ENCODE measurements at places on chromosomes 12 and 14. TPM values are rescaled to one million over a fixed set of nuclear protein-coding genes. Genes with fewer than 3 reads are reported as not detected.

GRCh38 chr12:131860472-131861260 is 32.5 kb downstream of the MMP17 start:
- peak; percentile 80 for DNase-seq

DNA sequence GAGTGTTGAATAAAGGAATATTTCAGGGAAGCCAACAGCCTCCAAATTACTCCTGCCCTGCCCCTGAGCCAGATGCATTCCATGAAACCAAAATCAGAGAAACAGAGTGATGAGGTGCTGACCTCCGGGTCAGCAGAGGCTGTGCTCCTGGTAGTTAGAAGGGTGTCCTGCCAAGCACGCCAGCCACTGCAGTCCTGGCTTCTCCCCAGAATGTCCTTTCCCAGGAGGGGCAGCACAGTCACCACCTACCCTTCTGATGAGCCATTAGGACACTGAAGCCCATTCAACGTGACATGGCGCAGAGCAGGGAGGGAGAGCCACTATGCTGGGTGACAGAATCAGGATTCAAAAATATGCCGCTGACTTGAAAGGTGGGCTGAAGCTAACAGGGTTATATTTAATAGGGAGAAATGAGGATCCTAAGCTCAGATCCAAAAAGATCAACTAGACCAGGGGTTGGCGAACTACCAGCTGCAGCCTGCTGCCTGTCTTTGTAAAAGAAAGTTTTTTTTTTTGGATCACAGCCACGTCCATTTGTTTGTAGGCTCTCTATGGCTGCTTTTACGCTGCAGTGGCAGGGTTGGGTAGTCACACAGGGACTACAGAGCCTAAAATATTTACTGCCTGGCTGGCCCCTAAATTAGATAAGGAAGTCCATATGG is 34.5 kb upstream of the PLEK2 start:
- peak; percentile 41 for DNase-seq

- no peak for DNase-seq
These were observed 2.9 kb downstream of the CLMN start for GRCh38 chr14:95316821-95317220.

DNA sequence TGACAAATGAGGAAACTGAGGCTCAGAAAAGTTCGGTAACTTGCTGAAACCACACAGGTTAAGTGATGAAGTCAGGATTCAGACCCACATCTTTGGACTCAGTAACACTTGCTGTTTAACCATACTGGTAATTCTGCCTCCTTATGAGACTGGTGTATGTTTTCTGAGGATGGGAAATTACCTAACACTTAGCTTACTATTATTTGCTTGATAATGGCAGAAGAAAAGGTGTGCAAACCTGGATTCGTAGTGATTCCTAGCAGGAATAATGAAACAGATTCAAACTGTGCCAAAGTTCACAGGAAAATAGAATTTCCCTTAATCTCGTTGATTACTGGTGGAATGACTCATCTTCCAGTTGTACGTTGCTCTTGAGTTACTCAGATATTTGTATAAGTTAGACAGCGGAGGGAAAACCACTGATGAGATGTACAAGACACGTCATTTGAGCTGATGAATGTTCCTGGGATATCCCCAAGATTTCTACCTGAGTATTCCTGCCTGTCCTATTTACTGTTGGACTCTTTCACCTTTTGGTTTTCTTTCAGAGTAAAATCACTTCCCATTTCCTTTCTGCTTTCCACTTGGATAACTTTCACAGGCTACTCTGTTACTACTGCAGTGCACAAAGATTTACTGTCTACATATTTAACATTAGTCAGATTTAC is 37.5 kb downstream of the PRORP start:
- DNase-seq = peak; percentile 87

- DNase-seq = peak; percentile 39
These were observed 1.2 kb upstream of the TRIM9 start for GRCh38 chr14:51095854-51096823.

GRCh38 chr12:82818271-82819035 is 131.7 kb downstream of the TMTC2 start:
- peak; percentile 31 for DNase-seq

DNA sequence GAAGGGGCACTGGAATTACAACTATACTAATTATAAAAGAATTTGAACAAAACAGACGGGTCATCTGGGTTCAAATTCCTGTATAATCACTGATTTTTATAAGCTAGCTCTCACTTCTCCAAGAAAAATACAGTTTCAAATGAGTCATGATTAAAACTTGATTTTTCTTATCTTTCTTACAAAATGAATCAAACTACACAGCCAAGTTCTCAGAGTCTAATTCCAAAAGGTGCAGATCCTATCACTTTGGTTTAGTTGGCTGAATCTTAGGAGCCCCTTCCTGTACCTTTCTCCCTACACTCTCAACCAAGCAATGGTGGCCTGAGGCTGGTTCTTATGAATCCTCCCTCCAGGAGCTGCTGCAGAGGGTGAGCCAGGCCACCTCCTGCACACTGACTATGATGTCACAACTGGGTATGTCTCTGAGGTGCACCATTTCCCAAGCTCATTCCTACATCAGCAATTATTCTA is 43.8 kb upstream of the BMP4 start:
- DNase-seq = peak; percentile 74

- peak; percentile 33 for DNase-seq
These were observed 324.8 kb upstream of the FAR2 start for GRCh38 chr12:28824193-28824846.

- no peak for DNase-seq
These were observed 31.0 kb downstream of the RTL1 start for GRCh38 chr14:100872259-100873095.

- peak; percentile 87 for DNase-seq
These were observed 24.6 kb downstream of the PLXNC1 start for GRCh38 chr12:94172973-94173372.

- peak; percentile 28 for DNase-seq
These were observed 30.8 kb downstream of the PAWR start for GRCh38 chr12:79659961-79660431.

GRCh38 chr12:22856178-22856577 is 231.2 kb downstream of the ETNK1 start:
- DNase-seq = peak; percentile 69

DNA sequence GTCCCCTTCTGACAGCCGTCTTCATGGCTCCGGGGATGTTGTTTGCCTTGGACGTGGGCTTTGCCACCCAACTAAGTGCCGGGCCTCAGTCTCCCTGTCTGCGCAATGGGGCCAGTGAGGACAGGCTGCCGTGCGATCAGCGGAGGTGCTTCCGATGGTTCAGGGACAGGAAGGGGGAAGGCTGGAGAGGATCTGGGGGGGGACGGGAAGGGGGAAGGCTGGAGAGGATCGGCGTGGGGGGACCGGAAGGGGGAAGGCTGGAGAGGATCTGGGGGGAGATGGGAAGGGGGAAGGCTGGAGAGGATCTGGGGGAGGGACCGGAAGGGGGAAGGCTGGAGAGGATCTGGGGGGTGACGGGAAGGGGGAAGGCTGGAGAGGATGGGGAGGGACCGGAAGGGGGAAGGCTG is 3.4 kb downstream of the MMP17 start:
- DNase-seq = peak; percentile 87

GRCh38 chr12:126706300-126706699 is 1560.7 kb upstream of the TMEM132C start:
- no peak for DNase-seq

GRCh38 chr14:78491048-78491447 is 320.9 kb downstream of the NRXN3 start:
- no peak for DNase-seq

DNA sequence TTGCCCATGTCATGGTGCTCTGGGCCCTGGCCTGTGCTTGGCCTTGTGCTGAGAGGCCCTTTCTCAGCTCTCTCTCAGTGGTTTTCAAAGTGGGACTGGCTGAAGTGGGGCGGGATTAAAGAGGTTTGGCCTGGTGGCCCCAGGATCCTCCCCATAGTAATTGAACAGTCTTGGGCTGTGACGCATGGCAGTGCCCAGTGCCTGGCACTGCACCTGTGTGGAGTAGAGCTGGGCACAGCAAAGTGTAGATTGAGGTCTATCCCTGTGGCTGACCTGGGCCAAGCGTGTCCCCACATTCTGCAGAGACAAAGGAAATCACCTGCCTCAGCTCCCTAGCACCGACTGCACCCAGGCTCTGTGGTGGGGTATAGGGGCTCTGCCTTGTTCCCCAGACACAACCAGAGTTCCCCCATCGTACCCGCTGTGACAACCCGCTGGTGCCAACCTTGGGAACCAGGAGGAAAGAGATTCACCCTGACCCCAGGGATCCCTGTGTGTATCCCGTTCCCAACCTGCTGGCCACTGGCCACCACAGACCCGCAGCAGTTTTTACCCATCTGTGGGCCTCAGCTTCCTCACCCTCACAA is 9.9 kb upstream of the CYP46A1 start:
- no peak for DNase-seq

DNA sequence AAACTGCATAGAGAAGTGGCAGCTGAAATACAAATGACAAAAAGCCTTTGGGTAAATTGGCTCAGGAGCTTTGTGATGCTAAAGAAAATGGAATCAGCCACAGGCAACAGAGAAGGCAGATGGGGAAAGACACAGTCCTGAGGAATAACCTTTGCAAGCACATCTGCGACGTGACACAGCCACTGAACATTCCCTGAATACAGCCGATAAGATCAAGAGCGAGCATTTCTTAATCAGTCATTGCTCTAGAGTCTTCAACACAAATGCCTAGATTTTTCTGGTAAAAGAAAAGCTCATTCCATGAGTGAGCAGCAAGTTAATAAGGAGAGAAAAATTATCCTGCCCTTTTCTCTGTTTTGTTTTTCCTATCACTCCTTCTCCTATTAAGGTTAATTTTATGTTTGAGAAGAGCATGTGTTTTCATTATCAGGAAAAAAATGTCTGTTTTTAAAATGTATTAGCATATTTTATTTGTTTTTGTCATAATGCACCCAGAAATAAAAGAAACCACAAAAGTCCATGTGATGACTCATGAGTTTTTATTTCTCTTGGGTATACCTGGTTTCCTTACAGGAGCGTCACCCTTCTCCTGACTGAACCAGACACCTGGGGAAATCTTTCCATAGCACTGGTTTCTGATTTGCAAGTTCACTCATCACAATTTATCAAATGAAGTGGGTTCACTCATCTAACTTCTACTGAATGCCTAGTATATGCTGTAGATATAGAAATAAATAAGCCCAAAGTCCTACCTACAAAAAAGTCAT is 45.4 kb upstream of the PCED1B start:
- DNase-seq = no peak

- DNase-seq = no peak
These were observed 886.5 kb upstream of the FLRT2 start for GRCh38 chr14:84643446-84643845.

GRCh38 chr14:23399591-23399990 is 8.5 kb downstream of the MYH6 start:
- no peak for DNase-seq

DNA sequence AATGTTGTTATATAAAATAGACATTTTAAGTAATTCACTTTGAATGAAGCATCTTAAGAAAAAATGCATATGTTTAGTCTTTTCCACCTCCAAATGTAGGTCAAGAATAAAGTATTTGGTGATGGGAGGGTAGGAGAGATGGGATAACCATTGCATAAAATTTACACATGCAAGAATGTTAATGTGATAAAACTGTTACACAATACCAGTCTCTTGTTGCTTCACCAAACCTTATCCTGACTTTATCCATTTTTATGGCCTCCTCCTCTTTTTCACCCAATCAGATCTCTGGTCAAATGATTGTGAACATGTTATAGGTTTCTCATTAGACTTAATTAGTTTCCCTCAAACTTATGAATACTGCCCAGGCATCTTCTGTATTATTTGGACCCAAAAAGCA is 994.5 kb upstream of the FLRT2 start:
- no peak for DNase-seq

GRCh38 chr12:128797119-128798118 is 26.3 kb downstream of the SLC15A4 start:
- DNase-seq = peak; percentile 75

GRCh38 chr12:20189767-20190166 is 178.6 kb upstream of the PDE3A start:
- no peak for DNase-seq

GRCh38 chr14:73105050-73105449 is 31.3 kb upstream of the PSEN1 start:
- DNase-seq = no peak

GRCh38 chr12:121989276-121990113 is 32.2 kb upstream of the BCL7A start:
- no peak for DNase-seq

GRCh38 chr12:22180705-22181104 is 134.7 kb downstream of the CMAS start:
- no peak for DNase-seq

DNA sequence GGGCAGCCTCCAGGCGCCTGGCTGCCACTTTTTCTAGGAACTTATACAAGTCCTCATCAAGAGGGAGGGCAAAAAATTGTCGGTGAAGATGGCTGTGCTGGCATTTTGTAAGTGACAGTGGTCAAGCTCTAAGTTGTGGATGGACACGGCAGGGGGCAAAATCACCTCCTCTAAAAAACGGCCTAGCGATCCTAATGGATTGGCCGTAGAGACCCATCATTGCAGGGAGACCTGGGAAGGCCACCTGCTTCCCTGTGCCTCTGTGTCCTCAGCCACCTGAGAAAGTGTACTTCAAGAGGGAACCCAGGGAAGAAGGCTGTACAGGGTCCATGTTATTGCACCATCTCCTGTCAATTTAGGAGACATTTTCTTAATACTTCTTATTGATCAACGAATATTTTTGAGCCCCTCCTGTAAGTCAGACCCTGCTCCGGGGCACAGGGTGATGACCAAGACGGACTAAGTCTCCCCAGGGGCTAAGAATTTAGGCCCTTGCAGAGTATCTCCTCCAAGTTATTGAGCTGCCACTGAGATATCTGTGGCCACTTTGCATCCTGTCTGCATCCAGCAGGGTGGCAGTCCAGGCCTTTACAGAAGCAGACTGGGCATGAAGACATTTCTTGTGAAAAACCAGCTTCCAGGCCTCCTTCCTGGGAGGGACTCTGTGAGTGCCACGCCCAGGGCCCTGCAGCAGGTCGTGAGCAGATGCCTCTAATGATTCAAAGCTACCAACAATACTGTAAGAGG is 40.5 kb downstream of the PSMA6 start:
- peak; percentile 17 for DNase-seq

DNA sequence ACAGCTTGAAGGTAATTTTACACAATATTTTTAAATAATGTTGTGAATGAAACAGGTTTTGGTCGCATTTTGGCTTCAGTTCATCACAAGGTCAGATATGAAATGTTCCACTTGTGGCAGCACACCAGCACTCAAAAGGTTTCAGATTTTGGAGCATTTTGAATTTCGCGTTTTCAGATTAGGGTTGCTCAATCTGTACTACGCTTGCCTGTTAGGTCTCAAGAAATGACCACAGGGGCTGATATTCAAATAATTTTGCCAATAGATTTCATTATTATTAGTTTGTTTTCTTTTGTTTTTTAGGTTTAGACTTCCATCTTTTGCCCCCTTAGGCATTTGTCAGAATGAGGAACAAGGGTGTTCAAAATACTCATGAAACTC is 29.8 kb downstream of the DICER1 start:
- DNase-seq = no peak

The PTPRQ gene
- 32.1 TPM for total RNA-seq

The CCDC38 gene
- total RNA-seq = not detected

The BRI3BP gene
- total RNA-seq = 1.6 TPM

The TAS2R9 gene
- 0.09 TPM for total RNA-seq

The ETFBKMT gene
- total RNA-seq = 6.2 TPM

The TM9SF1 gene
- total RNA-seq = 73.9 TPM

The POTEG gene
- total RNA-seq = not detected

The DHRS4 gene
- 58.4 TPM for total RNA-seq

The TAS2R10 gene
- not detected for total RNA-seq

The DLK1 gene
- total RNA-seq = 0.09 TPM

The TUBA1C gene
- total RNA-seq = 54.7 TPM

The IL26 gene
- total RNA-seq = not detected

The TAS2R31 gene
- total RNA-seq = 13.6 TPM

The ZC2HC1C gene
- total RNA-seq = 1.6 TPM

The FICD gene
- 7.6 TPM for total RNA-seq

The OAS2 gene
- 2.0 TPM for total RNA-seq

The RD3L gene
- total RNA-seq = not detected
